ENCODE measurements at places on chromosomes 3 and 15.

GRCh38 chr3:160403028-160403545 lies 3.6 kb downstream of the SMC4 start:
- DNase-seq = peak; percentile 69

DNA sequence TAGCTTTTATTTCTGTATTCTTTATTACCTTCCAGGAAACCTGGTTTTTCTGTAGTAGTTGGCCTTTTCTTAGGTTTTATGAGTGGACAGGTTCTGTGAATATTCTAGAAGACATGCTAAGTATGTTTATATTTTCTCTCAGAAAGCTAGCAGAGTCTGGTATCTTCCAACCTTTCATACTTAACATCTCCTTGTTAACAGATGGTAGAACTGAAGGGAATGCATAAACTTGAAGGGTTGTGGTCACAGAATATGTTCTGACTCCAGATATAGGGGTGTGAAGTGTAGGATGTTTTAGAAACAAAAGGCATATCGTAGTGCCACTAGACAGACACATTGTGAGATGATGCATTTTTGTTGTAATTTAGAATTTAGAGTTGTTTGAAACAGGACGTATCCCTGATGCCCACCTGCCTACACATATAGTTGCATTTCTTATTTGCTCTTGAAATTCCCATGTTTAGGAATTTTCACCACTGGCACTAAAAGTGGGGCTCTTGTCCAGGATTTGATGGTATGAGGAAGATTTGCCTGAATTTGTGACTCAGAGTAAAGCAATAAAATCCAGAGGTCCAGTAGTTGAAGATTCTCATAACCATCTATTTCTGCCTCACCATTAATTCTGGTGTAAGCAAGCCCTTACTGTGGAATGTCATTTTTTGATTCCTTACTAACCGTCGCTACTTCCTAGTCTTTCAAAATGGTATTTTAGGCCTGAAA lies 274.5 kb downstream of the FEZF2 start:
- DNase-seq = no peak

DNA sequence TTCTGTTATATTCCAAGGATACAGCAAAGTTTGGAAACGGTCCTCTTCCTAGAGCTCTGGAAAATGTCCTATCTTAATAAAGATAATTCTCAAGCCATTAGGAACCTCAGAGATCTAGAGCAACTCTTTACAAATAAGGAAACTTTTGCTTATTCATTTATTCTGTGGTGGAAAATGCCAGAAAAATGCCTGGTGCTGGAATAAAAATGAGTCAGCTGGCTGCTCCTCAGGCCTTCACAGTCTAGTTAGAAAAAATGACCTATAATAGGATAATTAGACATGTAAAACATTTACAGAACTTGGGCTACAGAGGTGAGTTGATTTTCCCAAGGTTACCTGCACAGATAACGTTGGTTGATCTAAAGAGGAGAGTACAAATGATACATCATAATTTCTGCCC lies 372.5 kb downstream of the NLGN1 start:
- DNase-seq = no peak

DNA sequence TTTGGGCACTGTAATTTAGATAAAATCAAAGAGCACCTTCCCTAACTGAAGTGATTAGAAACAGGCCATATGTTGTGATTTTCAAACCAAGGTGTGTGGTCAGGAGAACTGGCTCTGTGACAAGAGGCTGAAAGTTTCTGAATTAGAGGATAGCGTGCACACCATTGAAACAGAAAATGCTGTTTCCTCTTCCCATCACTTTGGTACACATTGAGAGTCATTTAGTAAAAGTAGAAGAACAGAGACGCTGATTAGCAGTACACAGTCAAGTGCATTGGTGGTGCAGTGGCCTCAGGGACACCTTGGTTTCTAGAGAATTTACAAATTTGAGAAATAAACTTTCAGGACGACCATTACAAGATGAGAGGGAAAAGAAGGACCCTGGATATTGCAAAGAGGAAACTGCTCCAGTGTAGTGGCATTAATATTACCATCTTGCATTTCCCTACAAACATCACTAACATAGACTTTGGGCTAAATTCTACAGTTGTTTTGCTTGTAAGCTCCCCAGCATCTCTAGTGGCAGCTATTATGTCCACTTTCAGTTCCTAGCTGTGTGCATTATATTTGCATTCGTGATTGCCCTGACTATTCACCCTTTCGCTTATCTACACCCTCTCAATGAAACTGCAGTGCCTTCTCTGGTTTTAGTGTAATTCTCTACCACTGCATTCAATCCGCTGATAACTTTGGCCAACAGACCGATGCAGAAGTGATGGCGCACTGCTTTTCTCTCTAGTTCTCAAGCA lies 728.1 kb upstream of the GRM7 start:
- DNase-seq = no peak

DNA sequence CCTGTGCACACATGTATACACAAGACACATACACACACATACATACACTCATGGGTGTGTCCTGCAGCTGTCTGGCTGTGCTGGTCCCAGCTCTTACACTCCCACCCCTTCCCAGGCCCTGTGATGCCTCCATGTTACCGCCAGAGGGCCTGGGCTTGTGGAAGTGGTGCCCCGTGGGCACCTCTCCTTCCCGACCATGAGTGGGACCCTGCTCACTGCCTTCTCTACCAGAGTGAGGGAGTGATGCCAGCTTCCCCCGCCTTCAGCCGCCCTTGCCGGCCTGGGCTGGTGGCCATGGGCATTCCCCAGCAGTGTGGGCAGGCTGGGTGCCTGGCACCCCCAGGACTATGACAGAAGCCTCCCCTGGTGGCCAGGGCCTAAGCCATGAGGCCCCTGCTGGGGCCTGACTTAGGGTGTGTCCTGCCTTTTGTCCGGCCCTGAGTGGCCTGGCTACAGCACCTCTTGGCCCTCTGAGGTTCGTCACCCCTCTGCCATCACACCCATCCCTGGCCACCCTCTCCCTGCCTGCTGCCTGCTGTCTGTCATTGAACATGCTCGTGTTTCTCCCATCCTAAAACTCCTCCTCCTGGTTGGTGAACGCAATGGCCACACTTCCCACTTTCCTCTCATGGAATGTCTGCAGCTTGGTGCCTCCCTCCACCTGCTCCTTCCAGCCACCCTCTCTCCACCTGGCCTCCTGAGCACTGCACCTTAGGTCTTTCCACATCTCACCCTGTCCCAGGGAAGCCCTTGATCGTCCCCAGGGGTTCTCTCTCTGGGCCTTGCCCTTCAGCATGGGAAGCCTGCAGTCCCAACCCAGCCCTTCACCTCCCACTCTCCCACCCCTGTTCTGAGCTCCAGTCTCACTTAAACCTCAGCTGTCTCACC lies 14.6 kb downstream of the HDAC11 start:
- DNase-seq = no peak

GRCh38 chr15:99925661-99926461 lies 192.6 kb upstream of the LYSMD4 start:
- peak; percentile 36 for DNase-seq

GRCh38 chr3:8768364-8769087 lies 887 bp downstream of the OXTR start:
- DNase-seq = no peak

DNA sequence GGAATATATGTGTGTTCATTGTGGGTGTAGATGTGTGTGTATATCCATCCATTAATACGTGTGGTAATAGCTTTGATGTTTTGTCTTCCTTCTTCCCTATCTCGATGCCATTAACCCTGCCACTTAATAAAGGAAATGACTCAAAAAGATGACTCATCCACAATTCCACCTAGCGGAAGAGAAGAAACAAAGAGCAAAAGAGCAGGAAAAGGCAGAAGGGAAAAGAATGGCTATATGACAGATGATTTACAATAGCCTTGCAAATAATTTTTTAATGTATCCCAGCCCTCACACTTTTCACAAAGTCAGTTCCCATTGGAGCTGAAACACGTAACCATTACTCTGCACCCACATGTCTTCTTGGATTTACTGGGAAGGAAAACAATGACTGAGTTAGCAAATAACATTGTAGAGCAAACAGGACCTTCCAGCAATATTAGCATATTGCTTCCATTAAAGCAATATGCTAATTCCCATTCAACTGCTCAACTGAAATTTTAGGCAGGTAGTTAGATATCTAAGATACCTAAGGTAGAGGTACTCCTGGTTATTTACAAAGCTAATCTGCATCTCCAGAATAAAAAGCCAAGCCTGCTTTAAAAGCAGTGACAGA lies 197.2 kb downstream of the KCNAB1 start:
- no peak for DNase-seq

- no peak for DNase-seq
Measured at GRCh38 chr3:111952866-111953450, 25.9 kb upstream of the ABHD10 start.

- DNase-seq = no peak
Measured at GRCh38 chr15:90432253-90432652, 44.2 kb downstream of the IQGAP1 start.

GRCh38 chr3:13317596-13318320 lies 102.4 kb downstream of the NUP210 start:
- DNase-seq = no peak

- DNase-seq = peak; percentile 66
Measured at GRCh38 chr3:31743331-31744089, 210.8 kb downstream of the STT3B start.

GRCh38 chr15:94631608-94632007 lies 400.2 kb downstream of the MCTP2 start:
- no peak for DNase-seq

DNA sequence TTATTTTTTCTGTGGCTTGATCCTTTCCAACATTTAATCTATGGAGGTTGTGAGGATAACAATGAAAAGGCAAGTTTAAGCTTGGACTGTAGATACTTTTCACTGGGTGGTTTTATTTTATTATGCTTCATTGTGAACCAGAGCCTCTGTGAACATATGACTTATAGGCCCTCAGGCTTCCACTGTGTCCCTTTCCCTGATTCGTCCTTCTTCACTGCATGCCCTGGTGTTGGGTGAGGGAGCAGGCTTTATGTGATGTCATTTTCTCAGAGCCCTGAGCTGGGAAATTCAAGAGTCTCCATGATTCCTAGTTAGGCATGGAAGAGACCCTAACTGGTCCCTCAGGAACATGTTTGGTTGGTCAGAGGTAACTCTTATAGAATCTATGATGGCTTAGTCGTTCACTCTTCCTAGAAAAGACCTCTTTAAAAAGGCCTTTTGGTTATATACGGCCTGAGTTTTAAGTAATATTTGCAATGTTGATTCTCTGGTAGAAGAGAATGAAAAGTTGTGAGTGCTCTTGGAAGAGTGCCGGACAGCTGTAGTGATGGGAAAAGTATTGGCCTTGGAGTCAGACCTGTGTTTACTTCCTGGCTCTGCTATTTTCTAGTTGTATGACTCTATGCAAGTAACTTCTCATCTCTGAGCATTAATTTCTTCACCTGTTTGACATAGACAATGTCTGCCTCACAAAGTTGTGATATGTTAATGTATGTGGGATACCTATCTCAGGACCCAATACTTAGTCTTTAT lies 168.4 kb downstream of the LPP start:
- no peak for DNase-seq

DNA sequence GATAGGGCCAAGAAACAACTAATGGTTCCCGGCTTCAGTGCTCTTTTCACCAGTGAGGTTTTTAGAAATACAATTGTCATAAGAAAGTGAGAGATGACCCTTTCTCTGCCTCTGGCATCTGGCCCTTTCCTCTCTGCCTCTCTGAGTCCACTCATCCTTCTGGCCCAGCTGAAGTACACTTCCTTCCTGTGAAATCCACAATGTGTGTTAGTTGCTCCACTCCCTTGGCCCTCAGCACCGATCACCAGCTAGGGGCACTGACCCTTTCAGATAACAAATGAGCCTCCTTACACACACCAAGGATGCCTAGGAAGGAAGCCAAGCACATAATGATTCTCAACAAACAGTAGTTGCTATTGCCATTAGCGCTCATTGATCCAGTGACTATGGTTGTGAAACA lies 2.9 kb upstream of the CAV3 start:
- DNase-seq = peak; percentile 65

DNA sequence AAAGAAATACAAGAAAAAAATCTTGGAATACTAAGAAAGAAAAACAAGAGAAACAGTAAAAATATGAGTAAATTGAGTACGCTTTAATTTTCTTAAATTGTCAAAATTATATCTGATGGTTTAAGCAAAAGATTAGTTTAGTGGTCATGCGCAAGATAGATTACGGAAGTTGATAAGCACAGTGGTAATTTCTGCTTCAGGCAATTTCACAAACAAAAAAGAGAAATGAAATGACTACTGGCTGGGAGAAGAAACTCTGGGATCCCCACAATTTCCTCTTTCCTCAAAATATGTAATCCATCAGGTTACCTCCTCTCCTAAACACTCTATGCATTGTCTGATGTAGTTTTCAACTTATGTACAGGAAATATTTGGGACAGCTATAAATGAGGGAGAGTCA lies 9.0 kb downstream of the MYD88 start:
- DNase-seq = no peak

- DNase-seq = no peak
Measured at GRCh38 chr15:84814916-84815315, 2.2 kb upstream of the ALPK3 start.

DNA sequence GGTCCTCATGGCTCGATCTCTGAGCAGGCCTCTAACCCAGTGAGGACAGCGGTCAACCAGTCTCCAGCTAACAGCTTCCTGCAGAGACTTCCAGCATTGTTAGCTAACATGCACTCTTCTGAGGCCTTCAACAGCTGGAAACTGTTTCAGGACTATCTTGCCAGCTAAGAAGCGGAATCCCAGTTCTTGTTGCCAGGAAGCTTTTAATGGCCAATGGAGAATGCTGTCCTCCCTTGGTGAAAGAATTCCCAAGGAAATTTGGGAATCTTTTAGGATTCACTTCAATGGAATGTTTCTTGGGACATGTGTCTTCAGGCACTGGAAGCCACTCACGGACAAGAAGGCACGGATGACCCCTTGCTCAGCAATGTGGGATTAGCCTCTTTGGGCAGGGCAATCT lies 91.7 kb downstream of the CEMIP start:
- peak; percentile 91 for DNase-seq

- DNase-seq = no peak
Measured at GRCh38 chr3:151877269-151877668, 3.8 kb downstream of the SUCNR1 start.

GRCh38 chr3:130699765-130700164 lies 46.9 kb downstream of the PIK3R4 start:
- no peak for DNase-seq

GRCh38 chr3:126440709-126440995 lies 35.0 kb downstream of the ZXDC start:
- no peak for DNase-seq

DNA sequence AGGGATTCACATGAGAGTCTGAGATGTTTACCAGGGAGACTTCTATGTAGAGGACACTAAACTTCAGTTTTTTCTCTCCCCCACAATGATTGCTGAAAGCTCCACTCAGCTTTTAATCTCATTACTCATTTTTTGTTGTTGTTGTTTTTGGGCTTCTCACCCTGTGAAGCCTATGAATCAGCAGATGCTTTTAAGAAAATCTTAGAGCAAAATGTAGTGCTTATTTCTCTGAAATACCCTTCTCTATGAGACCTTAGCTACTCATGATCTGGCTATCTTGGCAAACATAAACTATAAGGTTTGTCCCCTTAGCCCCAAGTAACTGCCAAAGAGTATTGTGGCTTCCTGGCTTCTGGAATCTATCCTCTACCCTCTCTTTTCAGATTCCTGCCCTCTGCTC lies 537.3 kb downstream of the OCA2 start:
- no peak for DNase-seq
